ENCODE measurements at places on chromosomes 2 and 18. TPM values are rescaled to one million over a fixed set of nuclear protein-coding genes. Genes with fewer than 3 reads are reported as not detected.

DNA sequence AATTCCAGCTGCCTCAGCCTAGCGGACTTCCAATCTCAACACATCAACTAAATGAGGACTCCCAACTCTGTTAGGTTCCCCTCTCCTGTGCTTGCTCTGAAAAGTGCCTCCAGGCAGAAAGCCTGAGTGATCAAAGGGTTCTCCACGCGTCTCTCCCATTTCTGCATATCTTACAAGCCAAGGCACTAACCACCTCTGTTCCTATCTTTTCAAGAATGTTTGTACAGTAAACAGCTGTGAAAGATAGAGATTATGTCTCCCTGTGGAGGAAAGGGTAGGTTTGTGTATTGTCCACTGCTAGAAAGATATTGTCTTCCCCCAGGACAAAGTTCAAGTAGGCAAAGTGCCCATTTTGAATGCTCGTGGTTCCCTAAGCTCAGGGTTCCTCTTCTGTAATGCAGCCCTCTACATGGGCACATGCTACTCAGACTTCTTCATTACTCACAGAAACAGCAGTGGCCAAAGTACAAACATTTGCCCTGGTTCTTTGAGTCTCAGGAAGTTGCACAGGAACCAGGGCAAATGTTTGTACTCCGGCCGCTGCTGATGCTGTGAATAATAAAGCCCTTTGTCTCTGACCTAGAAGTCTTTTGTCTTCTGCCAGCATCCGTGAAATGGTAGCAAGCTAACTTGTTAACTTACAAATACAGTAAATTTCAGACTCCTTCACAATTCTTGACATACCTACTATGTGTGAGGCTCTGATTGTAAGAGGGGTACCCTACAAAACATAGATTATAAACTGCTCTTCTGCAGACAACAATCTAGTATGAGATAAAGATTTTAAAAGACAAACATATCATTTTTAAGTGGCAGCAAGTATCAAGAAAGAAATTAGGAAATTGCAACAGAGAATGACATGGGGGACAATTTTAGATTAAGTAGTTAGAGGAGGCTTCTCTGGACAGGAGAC is 44.5 kb downstream of the PKDCC start:
- H3K27ac ChIP-seq, result no peak overlapping the region
- H3K4me3 ChIP-seq, result no peak overlapping the region
- DNase-seq, result no peak
- H3K4me1 ChIP-seq, result no peaks in the 10 kb centered on the region

GRCh38 chr2:168835969-168836368 is 33.5 kb downstream of the NOSTRIN start:
- DNase-seq, result no peak
- H3K4me1 ChIP-seq, result no peaks in the 10 kb centered on the region
- H3K4me3 ChIP-seq, result no peak overlapping the region

- DNase-seq, result no peak
- H3K27ac ChIP-seq, result no peak overlapping the region
- peaks cover 28% of the 10 kb centered on the region for H3K4me1 ChIP-seq
- H3K36me3 ChIP-seq, result peaks cover 23% of the 10 kb centered on the region
These were observed 8.5 kb downstream of the EVA1A start for GRCh38 chr2:75552222-75552621.

- H3K27me3 ChIP-seq, result no peaks in the 10 kb centered on the region
- H3K4me1 ChIP-seq, result peaks cover 33% of the 10 kb centered on the region
- H3K4me3 ChIP-seq, result no peak overlapping the region
- no peak for DNase-seq
- no peak overlapping the region for H3K27ac ChIP-seq
- H3K36me3 ChIP-seq, result no peaks in the 10 kb centered on the region
These were observed 248.8 kb downstream of the XIRP2 start for GRCh38 chr2:167136879-167137596.

GRCh38 chr2:49465157-49465831 is 311.0 kb upstream of the FSHR start:
- no peaks in the 10 kb centered on the region for H3K27me3 ChIP-seq
- H3K27ac ChIP-seq, result no peak overlapping the region
- no peaks in the 10 kb centered on the region for H3K4me1 ChIP-seq
- H3K4me3 ChIP-seq, result no peak overlapping the region
- DNase-seq, result no peak

Gene POTEJ
- not detected for polyA plus RNA-seq

Gene LBX2
- 0.87 TPM for polyA plus RNA-seq

Gene TXNDC2
- not detected for polyA plus RNA-seq

Gene CLEC4F
- polyA plus RNA-seq, result not detected
